ENCODE measurements at places on chromosomes 13 and 19.
A peak's percentile ranks its signal among the peaks of the same experiment; 100 is the strongest.

DNA sequence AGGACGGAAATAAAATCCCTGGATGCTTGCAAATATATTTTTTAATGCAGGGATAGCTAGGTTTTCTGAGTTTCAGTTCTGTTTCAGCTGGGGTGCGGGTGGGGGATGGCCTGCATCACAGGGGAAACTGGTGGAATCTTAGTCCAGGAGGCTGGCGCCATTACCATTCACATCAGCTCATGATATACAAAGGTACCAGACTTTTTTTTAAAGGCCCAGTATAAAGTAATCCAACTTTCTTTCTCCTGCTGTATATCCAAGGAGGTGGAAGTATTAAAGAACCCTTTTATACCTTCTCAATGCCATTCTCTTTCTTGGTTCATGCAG is 343.8 kb downstream of the KCNRG start:
- no peak for DNase-seq

DNA sequence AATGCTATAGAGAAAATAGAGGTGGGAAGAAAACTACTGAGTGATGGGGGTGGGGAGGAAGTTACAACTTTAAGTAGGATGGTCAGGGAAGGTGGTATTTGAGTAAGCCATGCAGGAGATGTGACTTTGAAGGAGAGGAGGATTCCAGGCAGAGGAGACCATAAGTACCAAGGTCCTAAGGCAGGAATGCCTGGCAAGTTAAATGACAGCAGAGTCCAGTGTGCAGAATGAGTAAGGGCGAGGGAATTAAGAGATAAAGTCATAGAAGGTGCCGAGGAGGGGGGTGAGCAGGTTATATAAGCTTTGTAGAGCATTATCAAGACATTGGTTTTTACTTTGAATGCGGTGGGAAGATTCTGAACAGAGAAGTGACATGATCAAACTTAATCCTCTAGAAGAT is 43.2 kb upstream of the WDFY2 start:
- no peak for DNase-seq

DNA sequence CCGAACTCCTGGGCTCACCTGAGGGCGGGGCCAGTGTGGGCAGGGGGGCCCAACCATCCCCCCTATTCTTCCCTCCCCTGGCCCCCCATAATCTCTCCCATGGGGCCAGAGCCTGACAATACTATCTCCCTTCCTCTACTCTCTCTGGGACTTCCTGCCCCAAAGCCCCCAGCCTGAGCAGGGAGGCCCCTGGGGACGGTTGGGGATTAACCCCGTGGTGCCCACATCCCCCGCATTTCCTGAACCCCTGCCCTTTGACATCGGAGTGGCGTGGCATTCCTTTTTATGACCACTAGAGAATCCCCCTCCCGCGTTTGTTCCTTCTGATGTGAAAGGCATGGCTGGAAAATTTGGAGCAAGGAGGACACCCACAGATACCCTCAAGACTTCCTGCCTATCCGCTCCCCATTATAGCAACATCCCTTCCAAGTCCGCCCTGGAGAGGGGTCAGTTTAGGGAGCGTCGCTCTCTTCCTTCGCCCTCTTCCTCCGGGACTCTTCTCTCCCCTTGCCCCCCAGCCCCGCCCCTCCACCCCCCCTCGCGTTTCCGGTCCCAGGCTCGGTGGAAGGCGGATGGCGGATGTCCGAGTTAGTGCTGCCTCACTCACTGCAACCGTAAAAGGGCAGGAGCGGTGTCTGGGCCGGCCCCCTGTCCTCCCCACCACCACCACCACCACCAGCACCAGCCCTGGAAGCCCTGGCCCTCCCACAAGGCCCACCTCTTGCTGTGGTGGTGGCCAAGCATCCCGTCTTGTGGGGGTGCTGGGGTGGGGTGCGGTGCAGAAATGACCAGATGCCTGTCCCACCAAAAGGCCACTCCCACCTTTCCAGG is 1.8 kb downstream of the VASP start:
- DNase-seq, result peak; percentile 68

GRCh38 chr19:31617010-31617585 is 267.9 kb upstream of the TSHZ3 start:
- no peak for DNase-seq

GRCh38 chr13:79530270-79530669 is 49.3 kb downstream of the NDFIP2 start:
- DNase-seq, result no peak

DNA sequence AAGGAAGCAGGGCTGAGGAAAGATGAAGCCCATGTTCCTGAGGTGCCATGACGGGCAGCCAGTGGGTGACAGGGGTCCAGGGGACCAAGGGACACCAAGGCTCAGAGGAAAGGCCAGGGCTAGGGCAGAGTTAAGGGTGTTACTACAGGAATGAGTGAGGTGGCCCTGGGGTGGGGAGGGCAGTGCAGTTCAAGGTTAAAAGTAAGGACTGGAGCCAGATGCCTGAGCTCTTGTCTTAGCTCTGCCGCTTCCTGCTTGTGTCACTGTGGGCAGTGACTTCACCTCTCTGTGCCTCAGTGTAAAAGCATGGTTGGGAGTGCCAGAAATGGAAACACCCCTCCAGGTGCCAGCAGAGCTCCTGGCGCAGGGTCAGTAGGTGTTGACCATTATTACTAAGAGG is 4.9 kb upstream of the ETV2 start:
- DNase-seq, result no peak

GRCh38 chr13:50893211-50893852 is 16.3 kb upstream of the RNASEH2B start:
- no peak for DNase-seq
